Liver (tissue), 10 donors: ENCODE measurements at places on chromosomes 3 and 15. TPM values are rescaled to one million over a fixed set of nuclear protein-coding genes. Genes with fewer than 3 reads are reported as not detected.

Gene CSNK1G1
- total RNA-seq, result 9.1 TPM

Gene LRRC31
- 2.7 TPM for total RNA-seq

Gene FETUB
- total RNA-seq, result 10.8 TPM

Gene KIF23
- total RNA-seq, result 32.8 TPM

Gene KCTD6
- total RNA-seq, result 13.8 TPM

Gene DLL4
- total RNA-seq, result 3.8 TPM

Gene SOX14
- total RNA-seq, result not detected

Gene LDHAL6B
- total RNA-seq, result not detected

Gene ADAMTS9
- total RNA-seq, result 13.8 TPM

Gene MYZAP
- 1.8 TPM for total RNA-seq

Gene SPG21
- total RNA-seq, result 27.4 TPM

Gene FANCD2
- total RNA-seq, result 24.6 TPM

Gene TMC3
- not detected for total RNA-seq

Gene IL17RB
- total RNA-seq, result 14.6 TPM

Gene LAMB2
- total RNA-seq, result 134 TPM

Gene DIPK2A
- 37.4 TPM for total RNA-seq

Gene ZKSCAN7
- total RNA-seq, result 3.2 TPM

Gene CDHR4
- total RNA-seq, result not detected

Gene NANOGP8
- total RNA-seq, result 0.17 TPM

Gene ZIC1
- not detected for total RNA-seq

Gene AP4E1
- total RNA-seq, result 7.3 TPM

Gene CYP11A1
- 0.47 TPM for total RNA-seq

Gene SLC22A13
- total RNA-seq, result 0.42 TPM

Gene SATB1
- 23.7 TPM for total RNA-seq

Gene SLC51A
- 19.9 TPM for total RNA-seq

Gene RHOV
- not detected for total RNA-seq

Gene CTXND1
- total RNA-seq, result 3.1 TPM

Gene LRRC2
- 6.6 TPM for total RNA-seq

Gene ANP32A
- 45.8 TPM for total RNA-seq

Gene SCG5
- total RNA-seq, result 12.6 TPM

Gene MELTF
- 0.92 TPM for total RNA-seq

Gene GADL1
- total RNA-seq, result not detected

Gene SLC12A6
- total RNA-seq, result 17.8 TPM

Gene EXD1
- total RNA-seq, result not detected

Gene GOLGA8G
- total RNA-seq, result not detected

Gene PLA2G4D
- not detected for total RNA-seq

Gene STAC
- total RNA-seq, result 0.56 TPM

Gene TLR9
- total RNA-seq, result not detected

Gene BLM
- 15.1 TPM for total RNA-seq

Gene TMEM158
- 3.7 TPM for total RNA-seq

Gene FBXW12
- total RNA-seq, result not detected

Gene CHRNA5
- total RNA-seq, result 0.56 TPM

Gene TMEM212
- not detected for total RNA-seq

Gene CP
- 1,748 TPM for total RNA-seq

Gene SCN11A
- 0.08 TPM for total RNA-seq

Gene CFAP44
- 0.56 TPM for total RNA-seq
